ENCODE measurements at places on chromosomes 2 and 18. TPM values are rescaled to one million over a fixed set of nuclear protein-coding genes. Genes with fewer than 3 reads are reported as not detected.

Gene DNAJC5G
- total RNA-seq = not detected

DNA sequence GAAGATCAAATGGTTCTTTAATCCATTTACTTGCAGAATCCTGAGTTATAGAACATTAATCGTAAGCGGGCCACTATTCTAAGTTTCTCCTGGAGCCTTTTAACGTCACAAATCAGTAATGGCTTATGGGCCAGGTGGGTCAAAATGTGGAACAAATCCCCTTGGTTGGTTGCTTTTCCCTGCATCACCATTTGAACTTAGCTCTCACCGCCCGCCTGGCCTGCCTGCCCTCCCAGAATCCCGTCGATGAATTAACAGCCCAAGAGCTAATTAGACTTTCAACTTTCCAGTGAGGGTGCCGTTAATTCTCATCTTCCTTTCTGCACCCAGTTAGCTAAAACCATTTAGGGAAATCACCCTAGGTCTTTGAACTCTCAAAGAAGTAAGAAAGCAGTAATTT, 205.5 kb downstream of the RNF152 start:
- DNase-seq = no peak

Gene L3MBTL4
- total RNA-seq = 2.4 TPM

DNA sequence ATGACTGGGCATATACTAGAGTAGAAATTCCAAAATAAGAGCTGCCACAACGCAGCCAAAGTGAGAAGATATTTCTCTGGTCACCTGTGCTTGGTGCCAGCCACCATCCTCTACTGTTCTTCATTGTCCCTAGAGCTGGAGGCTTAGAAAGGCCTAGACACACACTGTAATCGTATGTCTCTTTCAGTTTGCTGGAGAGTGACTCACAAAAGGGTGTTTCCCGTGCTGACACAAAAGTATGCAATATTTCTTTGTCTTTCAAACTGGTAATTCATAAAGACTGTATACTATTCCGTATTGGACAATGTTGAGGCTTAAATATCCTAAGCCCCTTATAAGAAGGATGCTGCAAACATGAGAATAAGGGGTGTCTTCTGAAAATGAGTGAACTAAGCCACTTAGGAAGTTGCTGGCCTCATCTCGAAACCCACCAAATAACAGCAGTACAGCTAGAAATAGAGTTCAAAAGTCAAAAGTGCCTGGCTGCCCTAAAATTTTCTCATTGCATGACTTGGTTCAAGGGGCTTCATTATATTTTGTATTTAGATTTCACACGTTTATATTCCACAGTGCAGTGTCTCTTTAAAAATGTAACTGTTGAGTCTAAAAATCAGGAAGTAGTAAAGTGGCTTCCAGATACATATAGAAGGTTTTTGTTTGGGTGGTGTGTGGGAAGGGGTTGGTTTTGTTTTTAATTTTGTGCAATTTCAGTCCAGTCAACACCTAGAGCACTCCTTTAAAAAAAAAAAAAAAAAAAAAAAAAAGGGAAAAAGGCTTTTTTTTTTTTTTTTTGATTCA, 601.1 kb downstream of the ARHGAP15 start:
- DNase-seq = peak; percentile 13

Gene FLACC1
- 0.23 TPM for total RNA-seq

DNA sequence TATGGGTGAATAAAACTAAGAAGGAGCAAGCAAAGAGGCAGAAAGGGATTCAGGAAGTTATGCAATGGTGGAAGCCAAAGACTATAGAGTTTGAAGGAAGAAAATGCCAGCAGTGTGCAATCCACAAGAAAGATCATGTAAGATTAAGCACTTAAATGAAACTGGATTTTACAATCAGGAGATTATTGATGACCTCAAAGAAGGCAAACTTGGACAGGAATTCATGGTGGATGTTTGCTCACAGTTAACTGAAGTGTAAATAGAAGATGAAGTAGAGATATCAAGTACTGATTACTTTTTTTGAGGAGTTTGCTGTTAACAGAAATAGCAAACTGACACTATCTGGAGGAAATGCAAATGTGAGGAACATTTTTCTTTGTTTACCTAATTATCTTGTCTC, 308.9 kb downstream of the RND3 start:
- no peak for DNase-seq

Gene PLEK
- not detected for total RNA-seq
